ENCODE measurements at places on chromosomes 4 and X.

DNA sequence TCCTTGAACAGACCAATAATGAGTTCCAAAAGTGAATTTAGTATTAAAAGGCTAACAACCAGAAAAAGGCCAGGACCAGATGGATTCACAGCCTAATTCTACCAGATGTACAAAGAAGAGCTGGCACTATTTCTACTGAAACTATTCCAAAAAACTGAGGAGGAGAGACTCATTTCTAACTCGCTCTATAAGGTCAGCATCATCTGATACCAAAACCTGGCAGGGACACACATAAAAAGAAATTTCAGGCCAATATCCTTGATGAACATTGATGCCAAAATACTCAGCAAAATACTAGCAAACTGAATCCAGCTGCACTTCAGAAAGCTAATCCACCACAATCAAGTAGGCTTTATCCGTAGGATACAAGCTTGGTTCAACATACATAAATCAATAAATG is 35.8 kb upstream of the USP46 start:
- no peak for DNase-seq

DNA sequence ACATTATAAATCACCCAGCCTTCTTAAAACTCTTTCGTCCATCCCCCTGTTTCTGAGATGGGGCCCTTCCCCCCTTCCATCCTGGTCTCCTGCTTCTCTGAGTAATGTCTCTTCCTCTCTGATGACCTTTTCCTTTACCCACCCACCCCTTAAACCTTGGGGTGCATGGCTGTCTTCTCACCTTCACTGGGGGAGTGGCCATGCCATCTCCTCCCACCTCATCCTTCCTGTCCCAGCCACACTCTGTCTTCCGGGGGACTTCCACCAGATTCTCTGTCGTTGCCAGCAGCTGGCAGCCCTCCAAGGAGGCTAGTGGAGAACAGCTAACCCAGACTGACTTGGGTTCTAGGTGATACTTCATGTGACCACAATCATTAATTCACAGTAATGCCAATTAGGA is 83.2 kb upstream of the SCML1 start:
- DNase-seq: peak; percentile 17

- no peak for DNase-seq
Observed at GRCh38 chrX:79364306-79364705, 2.8 kb downstream of the ITM2A start.

DNA sequence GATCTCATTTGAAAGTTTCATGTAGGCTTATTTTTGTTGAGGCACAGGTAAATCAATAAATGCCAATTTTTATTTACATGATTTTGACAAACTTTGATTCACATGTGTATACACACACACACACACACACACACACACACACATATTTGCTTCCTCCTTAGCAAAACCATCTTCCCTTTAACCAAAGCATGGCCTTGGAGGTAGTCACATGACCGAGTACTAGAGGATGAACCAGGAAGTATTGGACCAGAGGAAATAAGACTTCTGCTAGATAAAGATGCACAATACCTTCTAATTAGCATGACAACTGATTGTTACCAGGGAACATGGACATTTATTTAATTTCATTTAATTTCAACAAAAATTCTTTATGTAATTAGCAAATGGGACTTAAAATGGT is 23.4 kb upstream of the CFAP299 start:
- DNase-seq: no peak

- DNase-seq: no peak
Observed at GRCh38 chrX:144275843-144276242, 392.0 kb downstream of the UBE2NL start.

DNA sequence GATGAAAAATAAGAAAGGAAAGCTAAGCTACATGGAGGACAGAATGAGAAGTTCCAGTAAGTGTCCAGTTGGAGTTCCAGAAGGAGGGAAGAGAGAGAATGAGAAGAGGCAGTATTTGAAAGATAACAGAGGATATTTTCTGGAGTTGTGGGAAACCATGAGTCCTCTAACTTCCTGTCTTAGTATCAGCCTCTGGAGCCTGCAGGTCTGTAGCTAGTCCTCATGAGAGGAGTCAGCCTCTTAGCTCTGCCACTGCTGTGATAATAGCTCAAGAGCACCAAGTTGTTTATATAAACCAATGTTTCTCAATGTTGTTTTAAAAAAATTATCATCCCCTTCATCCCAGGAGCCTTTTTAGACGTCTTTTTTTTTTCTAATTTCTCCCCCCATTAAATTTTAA is 2.4 kb upstream of the PLAC1 start:
- no peak for DNase-seq

- DNase-seq: no peak
Observed at GRCh38 chrX:133922390-133922771, 63.0 kb downstream of the GPC3 start.

- DNase-seq: no peak
Observed at GRCh38 chr4:99572527-99573240, 1.9 kb upstream of the MTTP start.

GRCh38 chr4:46931981-46932380 is 22.9 kb upstream of the COX7B2 start:
- no peak for DNase-seq

DNA sequence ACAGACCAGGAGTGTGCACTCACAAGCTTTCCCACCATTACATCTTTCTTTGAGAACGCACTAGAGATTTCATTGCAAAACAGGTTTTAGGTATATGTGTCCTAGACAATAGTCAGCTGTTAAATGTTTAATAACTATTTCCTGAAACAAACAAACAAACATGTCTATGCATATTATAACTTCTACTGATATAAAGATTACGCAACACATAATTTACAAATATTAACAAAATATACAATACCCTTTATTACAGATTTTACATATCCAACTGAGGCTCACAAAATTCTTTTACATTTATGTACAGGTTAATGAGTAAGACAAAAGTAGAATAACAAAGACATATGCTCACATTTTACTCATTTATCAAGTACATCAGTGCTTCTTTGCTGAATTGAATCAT is 1554.0 kb upstream of the PCDH10 start:
- DNase-seq: no peak

GRCh38 chr4:129545599-129546278 is 449.8 kb downstream of the C4orf33 start:
- DNase-seq: no peak

DNA sequence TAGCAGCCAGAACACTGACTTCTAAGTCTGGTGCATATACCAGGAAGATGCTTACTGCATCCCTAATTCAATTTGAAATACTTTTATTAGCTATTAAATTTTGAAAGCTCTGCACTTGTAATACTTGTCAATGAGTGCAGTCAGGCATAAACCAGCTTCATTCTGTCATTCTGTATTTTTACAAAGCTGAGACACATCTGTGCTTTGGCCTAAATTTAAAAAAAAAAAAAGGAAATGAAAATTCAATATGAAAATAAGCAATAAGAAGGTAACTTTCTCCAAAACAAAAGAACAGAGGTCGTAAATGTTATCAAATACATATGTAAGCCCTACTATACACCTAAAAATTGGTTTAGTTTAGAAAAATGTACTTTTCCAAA is 7.0 kb downstream of the SMIM14 start:
- DNase-seq: no peak

DNA sequence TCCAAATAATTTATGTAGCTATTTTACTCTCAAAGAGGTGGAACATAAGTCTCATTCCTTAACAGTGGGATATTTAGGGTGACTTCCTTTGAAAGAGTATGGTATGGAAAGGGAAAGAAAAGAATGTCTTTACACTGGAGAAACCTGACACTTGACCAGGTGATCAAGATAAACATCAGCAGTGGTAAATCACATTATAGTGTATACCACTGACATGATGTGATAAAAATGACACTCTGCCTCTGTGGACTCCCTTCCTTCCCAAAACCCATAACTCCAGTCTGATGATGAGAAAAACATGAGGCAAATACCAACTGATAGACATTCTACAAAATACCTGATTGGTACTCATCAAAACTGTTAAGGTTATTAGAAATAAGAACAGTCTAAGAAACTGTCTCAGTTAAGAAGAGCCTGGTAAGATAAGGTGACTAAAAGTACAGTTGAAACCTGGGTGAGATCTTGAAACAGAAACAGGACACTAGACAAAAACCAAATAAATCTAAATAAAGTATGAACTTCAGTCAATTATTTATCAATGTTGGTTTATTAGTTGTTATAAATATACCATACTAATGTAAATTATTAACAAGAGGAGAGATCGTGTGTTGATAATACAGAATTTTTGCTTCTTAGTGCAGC is 144.2 kb upstream of the PCDH18 start:
- no peak for DNase-seq

DNA sequence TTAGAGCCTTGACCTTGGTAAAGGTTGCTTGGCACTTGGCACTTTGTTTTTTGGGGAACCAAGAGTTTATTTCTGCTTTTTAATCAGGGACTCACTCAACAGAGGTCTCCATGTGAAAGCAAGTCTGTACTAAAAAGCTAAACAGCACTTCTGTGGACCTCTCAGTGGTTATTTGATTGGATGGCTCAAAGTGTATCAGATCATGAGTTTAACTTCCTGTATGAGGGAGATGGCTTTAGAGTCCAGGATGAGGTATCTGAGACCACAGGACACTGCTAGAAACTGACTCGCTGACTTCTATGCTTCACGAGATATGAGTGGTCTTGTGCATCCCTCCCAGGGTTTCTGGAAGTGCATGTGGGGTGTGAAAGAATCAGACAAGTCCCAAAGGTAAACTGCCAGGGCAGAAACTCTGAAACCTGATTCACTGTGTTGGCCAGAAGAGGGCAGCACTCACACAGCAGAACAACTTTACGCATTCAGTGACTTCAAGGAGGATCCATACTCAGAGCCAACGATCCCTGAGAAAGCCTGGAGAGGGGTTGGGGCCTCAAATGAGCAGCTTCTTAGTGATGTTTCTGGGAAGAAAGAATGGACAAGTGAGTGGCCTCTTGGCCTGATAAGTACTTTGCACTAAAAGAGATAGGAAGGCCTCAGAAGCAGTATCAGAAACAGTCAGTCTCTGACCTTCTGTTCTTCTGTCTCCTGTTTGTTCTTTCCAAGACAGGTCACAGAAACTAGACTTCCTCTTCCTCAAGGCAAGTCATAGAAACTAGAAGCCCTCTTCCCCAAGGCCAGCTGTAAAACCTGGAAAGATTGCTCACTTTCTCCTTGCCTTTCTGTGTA is 220.3 kb upstream of the CXCL13 start:
- peak; percentile 25 for DNase-seq

DNA sequence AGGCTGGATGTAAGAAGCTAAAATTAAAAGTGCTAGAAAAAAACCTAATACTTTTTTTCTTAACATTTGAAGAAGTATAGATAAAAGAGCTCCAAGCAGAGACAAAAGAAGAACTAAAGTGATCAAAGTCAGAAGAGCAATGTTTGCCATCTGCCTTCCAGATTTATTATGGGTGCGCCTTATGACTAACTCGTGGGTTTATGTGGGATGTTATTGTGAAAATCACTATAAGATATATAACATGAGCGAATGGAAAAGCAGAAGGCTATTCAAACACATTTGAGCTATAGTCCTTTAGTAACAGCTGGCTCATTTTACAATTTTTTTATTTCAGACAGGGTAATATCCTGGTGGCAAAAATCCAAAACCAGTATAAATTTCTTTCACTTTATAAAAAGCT is 1040.7 kb downstream of the RAPGEF2 start:
- DNase-seq: no peak

GRCh38 chr4:6682862-6683590 is 10.7 kb upstream of the S100P start:
- no peak for DNase-seq

- DNase-seq: peak; percentile 18
Observed at GRCh38 chr4:5710961-5711478, at the start of gene EVC. Gene EVC (plus strand): TSS chr4:5711201. CDS start chr4:5711381, 180 bp downstream.

- no peak for DNase-seq
Observed at GRCh38 chrX:37315511-37316248, 33.5 kb upstream of the PRRG1 start.

DNA sequence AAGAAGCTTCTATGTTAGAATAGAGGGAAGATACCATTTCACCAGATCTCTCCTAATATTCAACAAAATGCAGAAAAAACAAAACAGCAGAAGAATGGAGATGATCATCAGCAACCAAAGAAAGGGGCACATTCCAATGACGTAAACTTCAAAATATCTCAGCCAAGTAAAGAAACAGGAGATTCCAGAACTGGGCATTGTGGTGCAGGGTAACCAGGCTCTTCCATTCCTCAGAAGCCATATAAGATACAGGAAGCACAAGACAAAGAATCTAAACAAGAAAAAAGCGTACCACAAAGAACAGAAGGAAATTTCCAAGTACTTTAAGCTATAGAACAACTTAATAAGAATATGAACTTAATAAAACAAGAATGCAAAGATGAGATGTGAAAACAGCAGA is 6.9 kb upstream of the ARMCX4 start:
- no peak for DNase-seq

- DNase-seq: no peak
Observed at GRCh38 chr4:56480691-56481090, 13.3 kb downstream of the SRP72 start.

DNA sequence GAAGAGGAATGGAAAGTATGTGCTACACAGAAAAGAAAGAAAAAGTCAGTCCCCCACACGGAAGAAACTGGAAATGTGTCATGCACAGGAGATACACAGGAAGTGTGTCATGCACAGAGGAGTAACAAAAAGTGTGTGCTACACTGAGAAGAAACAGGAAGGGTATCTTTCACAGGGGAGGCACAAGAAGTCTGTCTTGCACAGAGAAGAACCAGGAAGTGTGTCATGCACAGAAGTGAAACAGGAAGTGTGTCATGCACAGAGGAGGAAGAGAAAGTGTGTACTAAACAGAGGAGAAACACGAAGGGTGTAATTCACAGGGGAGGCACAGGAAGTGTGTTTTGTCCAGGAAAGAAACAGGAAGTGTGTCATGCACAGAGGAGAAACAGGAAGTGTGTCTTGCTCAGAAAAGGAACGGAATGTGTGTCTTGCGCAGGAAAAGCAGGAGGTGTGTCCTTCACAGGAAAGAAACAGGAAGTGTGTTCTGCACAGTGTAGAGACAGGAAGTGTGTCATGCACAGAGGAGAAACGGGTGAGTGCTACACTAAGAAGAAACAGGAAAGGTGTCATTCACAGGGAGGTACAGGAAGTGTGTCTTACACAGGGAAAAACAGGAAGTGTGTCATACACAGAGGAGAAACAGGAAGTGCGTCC is 527.2 kb upstream of the PRKX start:
- no peak for DNase-seq

DNA sequence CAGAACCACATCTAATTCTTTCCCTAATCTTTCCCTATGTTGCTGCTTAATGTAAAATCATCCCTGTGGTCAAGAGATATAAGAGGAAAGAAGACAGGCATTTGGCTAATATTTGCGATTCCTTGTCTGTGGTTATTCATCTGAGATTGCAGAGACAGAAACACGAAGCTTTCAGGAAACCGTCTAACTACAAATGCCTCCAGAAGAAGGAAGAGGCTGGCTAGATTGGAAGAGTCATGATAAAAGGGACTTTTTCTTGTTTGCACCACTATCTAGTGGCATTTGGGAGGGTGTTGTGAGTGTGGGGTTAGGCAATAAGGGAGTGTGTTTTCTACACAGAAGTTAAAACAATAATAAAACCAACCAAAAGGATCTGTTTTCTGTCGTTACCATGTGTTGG is 43.9 kb downstream of the TMEM154 start:
- DNase-seq: no peak
